Stomach (tissue), 19 donors: ENCODE measurements at places on chromosomes 1 and 21. TPM values are rescaled to one million over a fixed set of nuclear protein-coding genes. Genes with fewer than 3 reads are reported as not detected.

The MYOM3 gene
- 1.8 TPM for total RNA-seq

The TIAM1 gene
- total RNA-seq = 4.1 TPM

The F13B gene
- total RNA-seq = not detected

The CD58 gene
- 11.3 TPM for total RNA-seq

- no peak overlapping the region for H3K27ac ChIP-seq
- DNase-seq = no peak
- no peak overlapping the region for H3K4me3 ChIP-seq
These were observed 266.8 kb downstream of the VAV3 start for GRCh38 chr1:107698161-107698560.

- no peak overlapping the region for H3K4me3 ChIP-seq
- peaks cover 24% of the 10 kb centered on the region for H3K4me1 ChIP-seq
- H3K36me3 ChIP-seq = no peaks in the 10 kb centered on the region
- no peaks in the 10 kb centered on the region for H3K27me3 ChIP-seq
- H3K27ac ChIP-seq = peak overlapping the region; percentile 95
These were observed 34.7 kb upstream of the COL6A2 start for GRCh38 chr21:46063227-46063626.

GRCh38 chr1:55188909-55189308, 26.3 kb downstream of the USP24 start:
- H3K4me3 ChIP-seq = no peak overlapping the region
- peaks cover 43% of the 10 kb centered on the region for H3K4me1 ChIP-seq
- DNase-seq = no peak
- H3K27me3 ChIP-seq = no peaks in the 10 kb centered on the region
- H3K27ac ChIP-seq = no peak overlapping the region

DNA sequence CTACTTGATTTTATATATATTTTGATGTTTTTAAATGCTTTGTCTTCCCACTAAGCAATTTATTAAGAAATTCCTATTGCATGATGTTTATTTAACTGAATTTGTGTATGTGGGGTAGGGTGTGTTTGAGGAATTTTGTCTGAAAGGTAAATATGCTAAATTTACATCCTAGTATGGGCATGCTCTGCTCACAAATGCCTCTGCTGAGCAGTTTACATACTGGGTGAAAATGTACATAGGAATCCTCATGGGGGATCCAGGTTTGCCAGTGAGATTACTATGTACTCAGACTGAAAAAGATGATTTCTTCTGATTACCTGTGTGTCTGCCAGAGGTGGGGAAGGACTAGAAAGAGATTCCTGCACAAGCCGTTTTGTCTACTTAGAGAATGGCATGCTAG, 126.6 kb downstream of the DISP1 start:
- H3K4me3 ChIP-seq = no peak overlapping the region
- no peaks in the 10 kb centered on the region for H3K4me1 ChIP-seq

- no peaks in the 10 kb centered on the region for H3K27me3 ChIP-seq
- DNase-seq = no peak
- H3K27ac ChIP-seq = no peak overlapping the region
These were observed 559.7 kb upstream of the CAMK1G start for GRCh38 chr1:209023790-209024189.

DNA sequence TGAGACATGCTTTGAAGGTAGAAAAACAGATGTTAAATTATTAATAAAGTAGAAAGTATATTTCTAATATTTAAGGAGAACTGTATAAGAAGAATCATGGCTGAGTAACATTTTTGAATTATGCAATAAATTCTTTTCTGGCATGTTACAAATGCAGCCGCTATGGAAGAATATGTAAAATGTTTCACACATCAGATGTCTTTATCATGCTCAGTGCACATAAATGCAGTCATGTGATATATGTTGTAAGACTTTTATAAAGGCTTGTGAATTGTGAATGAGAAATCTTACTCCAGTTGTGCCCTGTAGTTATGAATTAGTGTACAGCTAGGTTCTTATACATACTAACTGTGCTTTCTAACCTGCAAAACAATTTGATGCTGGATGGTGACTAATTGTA, 53.5 kb downstream of the LRRC8B start:
- no peaks in the 10 kb centered on the region for H3K4me1 ChIP-seq
- H3K27ac ChIP-seq = no peak overlapping the region
- H3K36me3 ChIP-seq = peaks cover 10% of the 10 kb centered on the region
- no peaks in the 10 kb centered on the region for H3K27me3 ChIP-seq
- H3K4me3 ChIP-seq = no peak overlapping the region
- no peak for DNase-seq

DNA sequence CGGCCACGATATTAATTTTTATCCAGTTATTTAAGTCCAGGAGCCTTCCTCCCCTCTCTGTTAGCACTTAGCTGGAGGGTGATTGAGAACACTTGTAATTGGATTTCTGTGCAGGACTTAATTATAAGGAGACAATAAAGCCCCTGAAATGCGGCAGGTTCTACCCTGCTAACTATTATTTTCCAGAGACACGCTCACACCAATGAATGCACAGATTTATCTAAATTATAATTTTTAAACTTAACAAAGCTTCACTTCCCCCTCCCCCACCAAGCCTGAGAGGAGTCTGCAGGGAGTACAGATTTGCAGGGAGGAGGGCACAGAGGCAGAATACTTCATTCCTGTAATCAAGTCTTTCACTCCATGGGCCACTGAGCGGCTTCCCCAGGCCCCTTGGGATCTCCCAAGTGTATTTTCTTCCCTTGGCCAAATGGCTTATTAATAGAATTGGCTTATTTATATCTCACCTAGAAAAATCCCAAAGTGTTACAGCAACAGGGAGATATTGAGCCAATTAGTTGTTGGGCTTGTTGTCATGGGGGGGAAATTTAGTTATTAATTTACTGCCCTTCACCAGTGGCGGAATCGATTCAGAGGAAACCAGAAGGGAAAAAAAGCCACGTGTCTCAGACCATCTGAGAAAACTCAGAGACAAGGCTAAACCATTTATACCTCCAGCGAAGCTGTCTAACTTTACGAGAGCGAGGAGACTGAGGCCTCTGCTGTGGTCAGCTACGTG, 99.0 kb upstream of the CD34 start:
- H3K4me3 ChIP-seq = no peak overlapping the region
- no peaks in the 10 kb centered on the region for H3K27me3 ChIP-seq
- H3K36me3 ChIP-seq = no peaks in the 10 kb centered on the region
- no peak overlapping the region for H3K27ac ChIP-seq

DNA sequence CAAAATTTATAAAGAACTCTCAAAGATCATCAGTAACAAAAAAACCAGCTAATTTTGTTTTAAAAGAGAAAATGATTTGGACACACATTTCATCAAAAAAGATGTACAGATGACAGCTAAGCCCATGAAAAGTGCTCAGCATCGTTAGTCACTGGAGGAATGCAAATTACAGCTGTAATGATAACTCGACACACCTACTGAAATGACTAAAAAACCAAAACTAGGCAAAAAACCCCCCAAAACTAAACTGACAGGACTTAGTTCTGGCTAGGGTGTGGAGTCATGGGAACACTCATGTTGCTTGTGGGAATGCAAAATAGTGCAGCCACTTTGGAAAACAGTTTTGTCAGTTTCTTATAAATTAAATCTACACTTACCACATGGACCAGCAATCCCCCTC, 59.5 kb downstream of the CNIH3 start:
- no peaks in the 10 kb centered on the region for H3K4me1 ChIP-seq
- H3K4me3 ChIP-seq = no peak overlapping the region
- H3K36me3 ChIP-seq = no peaks in the 10 kb centered on the region

DNA sequence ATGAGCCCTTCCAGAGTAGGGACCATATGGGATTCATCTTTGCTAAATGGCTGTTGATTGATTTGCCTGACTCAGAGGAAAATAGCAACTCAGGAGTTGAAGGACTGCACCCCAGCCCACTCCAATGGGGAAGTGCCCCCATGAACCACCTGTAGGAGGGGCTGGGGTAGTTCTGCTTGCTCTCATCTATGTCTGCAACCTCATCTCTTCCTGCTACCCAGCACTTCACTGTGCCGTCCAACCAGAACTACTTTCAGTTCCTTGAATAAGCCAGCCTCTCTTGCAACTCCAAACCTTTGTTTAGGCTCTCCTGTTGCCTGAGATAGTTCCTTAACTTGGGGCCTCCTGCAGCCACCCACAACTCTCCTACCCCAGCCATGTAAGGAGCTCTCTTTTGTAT, 26.6 kb downstream of the BEND5 start:
- no peak overlapping the region for H3K4me3 ChIP-seq
- DNase-seq = no peak
- H3K27ac ChIP-seq = no peak overlapping the region

GRCh38 chr21:16243396-16243795, 513.6 kb downstream of the USP25 start:
- H3K4me3 ChIP-seq = no peak overlapping the region
- no peaks in the 10 kb centered on the region for H3K36me3 ChIP-seq
- no peak overlapping the region for H3K27ac ChIP-seq
- H3K27me3 ChIP-seq = no peaks in the 10 kb centered on the region
- no peaks in the 10 kb centered on the region for H3K4me1 ChIP-seq

DNA sequence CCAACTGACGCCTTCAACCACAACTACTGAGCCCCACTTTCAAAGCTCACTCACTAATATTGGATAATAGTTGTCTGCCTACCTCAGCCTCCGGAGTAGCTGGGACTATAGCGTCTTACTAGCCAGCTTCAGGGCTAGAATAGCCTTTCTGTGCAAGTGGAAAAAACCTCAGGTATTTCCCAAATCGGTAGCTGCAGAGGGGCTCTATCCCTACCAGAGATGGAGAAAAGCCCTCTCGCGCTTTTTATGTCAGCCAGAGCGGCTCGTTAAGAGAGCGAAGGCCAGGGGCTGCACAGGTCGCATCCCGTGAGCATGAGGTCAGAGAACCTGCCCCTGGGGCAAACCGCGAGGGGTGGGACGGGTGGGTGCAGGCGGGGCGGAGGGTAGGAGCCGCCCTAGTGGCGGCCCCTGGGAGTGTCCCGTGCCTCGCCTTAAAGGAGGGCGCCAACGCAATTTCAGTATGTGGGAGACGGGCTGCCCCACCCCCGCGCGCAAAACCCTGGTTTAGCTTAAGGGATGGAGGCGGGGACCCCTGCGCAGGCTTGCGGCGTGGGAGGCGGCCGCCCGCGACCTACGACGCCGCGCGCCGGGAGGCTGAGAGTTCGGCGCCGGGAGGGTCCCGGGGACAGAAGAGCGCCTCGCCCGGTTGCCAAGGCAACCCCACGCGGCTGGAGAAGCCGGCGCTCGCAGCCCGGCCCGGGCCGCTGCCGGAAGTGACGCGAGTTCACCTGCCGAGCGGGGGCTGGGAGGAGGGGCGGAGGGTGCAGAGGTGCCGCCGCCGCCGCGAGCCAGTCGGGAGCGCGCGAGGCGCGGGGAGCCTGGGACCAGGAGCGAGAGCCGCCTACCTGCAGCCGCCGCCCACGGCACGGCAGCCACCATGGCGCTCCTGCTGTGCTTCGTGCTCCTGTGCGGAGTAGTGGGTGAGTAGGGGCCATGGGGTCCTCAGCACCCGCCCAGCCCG, at the start of gene CXADR:
CXADR (plus strand) TSS at position 791 of the 961 bp plus-strand sequence; CDS start at position 878, 87 bp downstream.
- peak; percentile 93 for DNase-seq
- H3K27me3 ChIP-seq = peaks cover 13% of the 10 kb centered on the region
- H3K36me3 ChIP-seq = no peaks in the 10 kb centered on the region
